Stimulated activated CD4-positive, alpha-beta T cell treated with anti-CD3 and anti-CD28 coated beads, Interleukin-12 subunit alpha, Interleukin-12 subunit beta, amount 100 ng/mL, for 4 hours (primary cell): ENCODE measurements at places on chromosomes 2 and 18.

GRCh38 chr2:104858006-104858978, 4.4 kb downstream of the POU3F3 start:
- DNase-seq, result no peak

DNA sequence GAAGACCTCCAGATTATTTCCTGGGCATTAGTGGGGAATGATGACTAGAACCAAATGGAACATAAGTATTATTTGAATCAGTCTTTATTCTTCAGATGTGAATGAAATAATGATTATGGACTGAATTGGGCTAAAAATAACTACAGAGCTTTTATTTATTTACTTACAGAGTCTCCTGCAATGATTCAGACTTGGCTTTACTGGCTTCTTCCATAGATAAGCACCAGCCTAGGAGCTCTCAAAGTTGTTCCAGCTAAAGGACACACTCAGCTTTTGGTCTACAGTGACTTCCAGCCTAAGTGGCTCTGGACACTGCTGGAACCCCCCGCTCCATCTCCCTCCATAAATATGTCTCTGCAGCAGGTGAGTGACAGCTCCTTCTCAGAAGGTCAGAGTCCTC, 24.3 kb upstream of the ARHGAP25 start:
- no peak for DNase-seq

GRCh38 chr18:5515011-5515784, 28.6 kb downstream of the EPB41L3 start:
- DNase-seq, result no peak

DNA sequence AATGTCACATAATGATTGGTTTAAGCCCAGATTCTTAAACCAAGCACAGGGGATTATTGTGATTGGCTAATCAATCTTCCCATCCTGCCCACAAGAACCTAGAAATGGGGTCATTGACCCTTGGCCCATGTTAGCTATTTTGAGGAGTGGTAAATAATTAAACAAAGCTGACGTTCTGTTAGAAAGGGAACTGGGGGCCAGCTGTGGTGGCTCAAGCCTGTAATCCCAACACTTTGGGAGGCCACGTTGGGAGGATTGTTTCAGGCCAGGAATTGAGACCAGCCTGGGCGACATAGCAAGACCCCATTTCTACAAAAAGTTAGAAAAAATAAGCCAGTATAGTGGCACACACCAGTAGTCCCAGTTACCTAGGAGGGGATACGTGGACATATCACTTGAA, 37.8 kb upstream of the PTPN4 start:
- no peak for DNase-seq

DNA sequence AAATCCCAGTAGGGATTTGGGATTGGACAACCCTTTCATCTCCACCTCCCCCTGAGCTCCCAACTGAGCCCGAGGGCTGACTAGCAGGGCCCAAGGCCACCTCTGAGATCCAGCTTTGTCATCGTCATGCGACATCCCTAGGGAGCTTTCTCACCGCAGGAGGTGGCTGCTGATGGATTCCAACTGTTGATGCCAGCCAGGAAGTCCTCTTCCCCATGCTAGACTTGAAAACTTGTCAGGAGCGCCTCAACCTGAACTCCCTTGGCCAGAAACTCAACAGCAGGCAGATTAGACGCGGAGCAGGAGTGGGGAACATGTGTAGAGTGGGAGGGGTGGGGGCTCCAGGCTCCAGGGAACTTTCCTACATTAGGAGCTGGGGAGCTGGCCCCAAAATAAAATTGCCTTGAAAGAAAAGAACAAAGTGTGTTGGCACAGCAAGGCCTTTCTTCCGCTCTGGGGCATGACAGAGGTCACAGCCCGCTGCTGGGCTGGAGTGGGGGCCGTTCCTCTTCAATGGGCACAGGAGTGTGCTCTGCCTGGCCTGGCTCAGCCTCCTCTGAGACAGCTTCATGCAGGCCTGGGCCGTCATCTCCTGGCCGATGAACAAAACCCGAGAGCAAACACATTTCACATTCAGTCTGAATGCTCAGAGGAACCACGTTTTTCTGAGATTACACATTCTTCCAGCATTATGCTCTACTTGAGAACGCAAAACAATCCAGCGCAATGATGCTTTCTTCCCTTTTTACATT, 34.5 kb downstream of the EMILIN2 start:
- no peak for DNase-seq
